ENCODE measurements at places on chromosomes 2 and 18.

GRCh38 chr2:234348081-234348480 is 148.8 kb downstream of the ARL4C start:
- DNase-seq: no peak

DNA sequence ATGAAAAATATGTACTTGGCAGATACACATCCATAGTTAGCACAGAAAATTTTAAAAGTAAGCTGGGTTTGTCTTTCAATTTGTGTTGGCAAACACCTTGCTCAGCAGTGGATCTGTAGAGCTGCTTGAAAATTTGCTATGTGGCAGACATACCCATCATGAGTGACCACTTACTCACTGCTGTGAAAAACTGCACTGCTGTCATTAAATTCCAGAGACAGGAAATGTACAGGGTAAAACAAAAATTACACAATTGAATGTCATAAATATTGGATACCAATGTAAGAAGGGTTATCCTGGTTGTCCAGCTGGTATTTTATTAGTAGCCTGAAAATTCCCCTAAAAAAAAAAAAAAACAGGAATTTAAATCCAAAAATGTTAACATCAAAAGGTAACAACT is 24.5 kb downstream of the NIF3L1 start:
- DNase-seq: no peak

DNA sequence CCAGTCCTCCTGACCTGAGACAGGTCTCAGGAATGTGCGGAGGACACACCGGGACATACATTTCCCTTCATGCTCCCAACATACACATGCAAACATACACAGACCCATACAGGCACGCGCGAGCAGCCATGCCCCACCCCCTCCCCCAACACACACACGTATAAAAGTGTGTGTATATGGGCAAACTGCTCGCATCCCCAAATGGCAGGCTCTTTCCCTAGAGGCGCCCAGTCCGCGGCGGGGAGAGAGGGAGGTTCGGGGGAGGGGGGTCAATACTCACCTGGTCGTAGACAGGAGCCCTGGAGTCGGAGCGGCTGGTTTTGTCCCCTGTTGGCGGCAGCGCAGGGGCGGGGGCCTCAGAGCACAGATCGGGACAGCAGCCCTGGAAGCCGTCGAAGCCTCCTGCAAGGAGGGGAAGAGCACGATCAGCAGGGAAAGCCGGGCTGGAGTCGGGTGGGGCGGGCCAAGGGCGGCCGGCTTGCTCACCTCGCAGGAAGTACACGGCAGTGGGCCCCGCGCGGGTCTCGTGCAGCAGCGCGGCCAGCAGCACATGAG is 682 bp downstream of the DUSP2 start:
- no peak for DNase-seq

DNA sequence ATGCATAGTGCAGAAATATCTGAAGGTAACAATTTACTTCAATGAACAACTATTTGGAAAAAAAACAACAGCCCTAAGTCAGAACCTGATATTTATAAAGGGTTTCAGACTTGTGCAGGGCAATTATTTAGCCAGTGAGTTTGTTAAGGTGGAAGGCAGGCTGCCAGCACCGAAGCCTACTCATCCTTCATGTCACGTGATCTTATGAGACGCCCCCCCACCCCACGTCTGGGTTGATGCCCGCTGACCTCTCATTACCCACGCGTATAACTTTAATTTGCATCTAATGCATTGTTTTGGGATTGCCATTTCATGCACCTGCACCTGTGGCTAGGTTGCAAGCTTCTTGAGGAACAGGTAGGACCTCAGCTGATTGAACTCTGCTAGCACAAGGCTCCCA is 52.9 kb downstream of the MMADHC start:
- DNase-seq: no peak

Data from CD4-positive, alpha-beta T cell treated with Interleukin-15 for 4 hours (primary cell).